ENCODE measurements at places on chromosomes 5 and 9.

DNA sequence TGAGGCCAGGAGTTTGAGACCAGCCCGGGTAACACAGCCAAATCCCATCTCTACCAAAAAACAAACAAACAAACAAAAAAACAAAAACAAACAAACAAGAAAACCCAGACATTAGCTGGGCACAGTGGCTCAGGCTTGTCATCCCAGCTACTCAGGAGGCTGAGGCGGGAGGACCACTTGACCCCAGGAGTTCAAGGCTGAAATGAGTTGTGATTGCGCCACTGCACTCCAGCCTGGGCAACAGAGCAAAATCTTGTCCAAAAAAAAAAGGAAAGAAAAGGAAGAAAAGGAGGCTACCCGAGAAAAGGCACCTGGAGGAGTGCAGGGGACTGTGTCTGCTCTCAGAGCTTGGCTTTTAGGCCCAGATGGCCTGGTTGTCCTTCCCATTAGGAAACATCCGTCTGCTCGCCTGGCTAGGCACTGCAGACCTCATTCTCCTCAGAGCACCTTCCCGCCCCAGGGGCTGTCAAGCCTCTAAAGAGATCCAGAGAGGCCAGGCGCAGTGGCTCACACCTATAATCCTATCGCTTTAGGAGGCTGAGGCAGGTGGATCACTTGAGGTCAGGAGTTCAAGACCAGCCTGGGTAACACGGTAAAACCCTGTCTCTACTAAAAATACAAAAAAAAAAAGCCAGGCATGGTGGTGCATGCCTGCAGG is 185.3 kb upstream of the IER5L start:
- DNase-seq: no peak

GRCh38 chr9:98075332-98075805 is 18.8 kb downstream of the NANS start:
- DNase-seq: no peak

- DNase-seq: no peak
Observed at GRCh38 chr9:69089491-69089890, 53.9 kb downstream of the FXN start.

DNA sequence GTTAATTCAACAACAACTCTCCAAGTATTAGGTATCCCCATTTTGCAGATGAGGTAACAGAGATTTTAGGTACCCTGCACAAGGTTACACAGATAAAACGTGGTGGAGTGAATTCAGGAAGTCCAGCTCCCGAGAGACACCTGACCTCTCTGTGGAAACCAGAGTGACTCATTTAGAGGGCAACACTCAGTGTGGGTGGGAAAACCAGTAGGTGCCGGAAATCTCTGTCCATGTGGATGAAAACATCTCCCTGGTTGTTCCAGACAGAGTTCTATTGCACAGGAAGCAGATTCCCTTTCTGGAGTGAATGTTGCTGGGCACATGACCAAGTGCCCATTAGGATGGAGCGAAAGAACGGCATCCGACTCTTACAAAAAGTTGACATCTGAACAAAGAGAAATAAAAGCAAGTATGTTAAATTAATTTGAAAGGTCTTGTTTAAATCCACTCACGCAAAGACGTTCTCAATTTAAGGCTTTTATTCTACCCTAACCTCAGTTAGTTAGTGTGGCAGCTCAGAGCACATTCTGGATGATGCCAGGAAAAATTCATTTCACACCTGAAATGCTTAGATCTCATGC is 391.9 kb upstream of the WWC1 start:
- DNase-seq: no peak

- no peak for DNase-seq
Observed at GRCh38 chr9:36492865-36493264, 79.8 kb upstream of the MELK start.

- no peak for DNase-seq
Observed at GRCh38 chr9:124890179-124890578, 28.2 kb downstream of the ARPC5L start.

DNA sequence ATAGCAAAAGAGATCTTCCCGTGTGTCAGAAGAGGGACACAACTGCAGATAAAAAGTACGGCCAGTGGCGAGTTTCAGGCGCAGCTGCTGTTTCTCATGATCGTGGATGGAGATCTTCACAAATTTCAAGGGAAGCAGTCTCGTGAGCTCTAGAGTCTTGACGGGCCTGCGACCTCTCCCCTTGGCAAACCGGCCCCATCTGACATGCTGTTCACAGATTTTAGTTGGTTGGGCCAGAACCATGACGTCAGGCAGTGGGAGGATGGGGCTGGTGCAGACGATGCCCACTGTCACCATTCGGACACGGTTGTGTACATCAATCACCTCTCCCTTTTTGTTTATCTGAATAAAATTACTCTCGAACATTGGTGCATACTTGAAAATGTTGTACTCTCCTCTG is 396 bp downstream of the GARIN3 start:
- no peak for DNase-seq

GRCh38 chr9:75624998-75625397 is 265.5 kb upstream of the PCSK5 start:
- DNase-seq: no peak

DNA sequence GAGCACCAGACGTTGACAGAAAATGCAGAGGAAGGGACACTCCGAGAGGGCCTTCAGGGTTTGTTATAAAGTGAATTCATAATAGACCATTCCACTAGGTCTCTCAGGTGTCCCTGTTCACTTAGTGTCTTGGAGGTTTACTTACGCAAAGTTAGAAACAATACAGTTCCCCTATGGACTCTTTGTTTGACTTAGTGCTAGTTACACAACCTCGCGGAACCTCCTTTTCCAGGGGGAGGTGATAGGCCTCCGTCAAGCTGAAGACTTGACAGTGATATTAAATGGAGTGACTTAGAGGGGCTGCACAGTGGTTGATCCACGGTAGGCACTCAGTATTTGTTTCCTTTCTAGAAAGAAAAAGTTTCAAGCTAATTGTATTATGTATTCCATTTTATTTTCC is 1.3 kb downstream of the CCT5 start:
- DNase-seq: no peak

DNA sequence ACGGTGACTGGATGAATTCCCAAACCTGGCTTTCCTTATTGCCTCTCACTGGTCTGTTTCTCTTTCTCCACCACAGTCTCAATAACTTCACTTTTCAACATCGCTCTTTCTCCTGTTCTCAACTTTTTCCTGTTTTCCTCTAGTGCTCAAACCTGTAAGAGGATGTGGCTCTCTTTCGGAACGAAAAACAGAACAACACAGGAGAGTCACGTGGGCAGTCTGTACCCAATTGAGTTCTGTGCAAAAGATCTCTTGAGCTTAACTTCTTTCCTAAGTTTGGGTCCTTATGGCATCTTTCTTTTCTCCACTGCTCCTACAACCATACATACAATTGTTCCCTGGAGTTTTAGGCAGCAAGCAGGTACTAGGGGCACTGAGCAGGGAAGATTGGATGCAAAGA is 8.9 kb downstream of the HAVCR1 start:
- DNase-seq: no peak

DNA sequence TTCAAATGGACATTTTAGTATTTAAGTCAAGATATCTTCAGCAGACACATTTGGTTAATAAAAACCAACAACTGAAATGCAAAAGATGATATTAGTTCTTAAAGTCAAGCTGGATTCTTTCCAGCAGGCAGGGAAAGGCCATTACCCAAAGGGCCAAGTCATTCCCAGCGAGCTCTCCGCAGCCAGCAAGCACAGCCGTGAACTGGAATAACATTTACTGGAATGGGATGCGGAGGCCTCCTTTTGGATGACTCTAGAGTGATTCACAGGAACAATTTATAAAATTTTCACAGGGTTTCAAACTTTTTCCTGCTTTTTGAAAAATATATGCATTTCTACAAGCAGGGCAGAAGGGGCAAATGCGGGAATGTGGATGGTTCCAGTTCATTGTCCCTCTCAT is 76.6 kb upstream of the DAB2 start:
- no peak for DNase-seq

DNA sequence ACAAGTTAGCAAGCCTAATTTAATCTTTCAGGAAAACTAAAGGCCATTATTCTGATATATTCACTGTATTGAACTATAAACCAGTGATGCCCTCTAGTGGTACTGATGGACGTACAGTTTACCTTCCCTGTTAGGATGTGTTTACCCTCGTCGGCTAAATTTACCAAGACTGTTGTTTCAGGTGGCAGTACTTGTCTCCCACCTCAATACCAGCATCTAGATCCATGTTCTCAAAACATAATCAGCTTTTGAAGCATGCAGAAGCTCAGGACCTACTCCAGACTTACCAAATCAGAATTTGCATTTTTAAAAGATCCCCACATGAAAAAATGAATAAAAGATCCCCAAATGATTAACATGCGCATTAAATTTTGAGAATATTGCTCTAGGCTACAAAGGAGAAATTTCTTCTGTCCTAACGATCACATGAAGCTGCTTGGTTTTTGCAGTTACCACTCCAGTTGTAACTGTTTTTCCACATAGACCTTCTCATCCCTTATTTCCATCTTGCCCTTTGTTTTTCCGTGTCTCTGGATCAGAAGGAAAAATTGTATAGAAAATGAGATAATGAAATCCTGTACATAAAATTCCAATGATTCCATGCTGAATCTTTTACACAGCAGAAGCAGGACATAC is 3.2 kb upstream of the BAAT start:
- no peak for DNase-seq

GRCh38 chr5:40790947-40791593 is 7.1 kb downstream of the PRKAA1 start:
- DNase-seq: no peak

Data from stimulated activated CD4-positive, alpha-beta T cell treated with anti-CD3 and anti-CD28 coated beads, Interleukin-4, amount 100 ng/mL, for 1 hour (primary cell).